ENCODE measurements at places on chromosomes 12 and 14.

DNA sequence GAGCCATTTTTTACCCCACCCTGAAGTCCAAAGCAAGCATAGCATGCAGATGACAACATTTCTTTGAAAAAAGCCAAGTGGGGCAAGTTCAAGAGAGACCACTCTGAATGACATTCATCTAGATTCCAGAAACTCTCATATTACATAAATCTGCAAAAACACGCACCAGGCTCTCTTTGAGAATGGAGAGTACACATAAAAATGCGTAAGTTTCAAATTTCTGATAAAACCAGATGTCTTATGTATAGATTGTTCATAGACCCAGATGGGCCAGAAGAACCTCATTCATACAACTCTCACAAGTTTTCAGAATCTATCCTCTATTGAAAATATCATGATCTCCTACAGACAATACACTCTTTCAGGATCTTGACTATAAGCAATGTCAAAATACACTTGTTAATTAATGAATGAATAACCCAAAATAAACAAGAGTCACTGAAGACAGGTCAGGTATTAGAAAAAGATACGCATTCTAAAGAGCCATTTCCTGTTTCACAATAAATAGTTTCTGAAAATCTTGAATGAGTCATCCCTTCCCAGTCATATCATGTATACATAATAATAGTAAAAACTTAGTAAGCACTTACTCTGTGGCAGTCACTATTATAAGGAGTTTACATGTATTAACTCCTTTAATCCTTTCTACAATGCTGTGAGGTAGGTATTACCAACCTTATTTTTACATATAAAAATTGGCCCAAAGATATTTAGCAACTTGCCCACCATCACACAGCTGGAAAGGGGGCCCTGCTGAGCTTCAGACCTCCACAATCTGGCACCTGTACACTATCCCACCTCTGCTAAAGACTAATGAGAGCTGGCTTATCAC lies 72.0 kb downstream of the PPP2R5E start:
- H3K27ac ChIP-seq, result peak overlapping the region; percentile 39
- DNase-seq, result no peak
- no peaks in the 10 kb centered on the region for H3K36me3 ChIP-seq

GRCh38 chr12:12721814-12722434 lies 4.8 kb downstream of the CDKN1B start:
- no peak overlapping the region for H3K4me3 ChIP-seq
- H3K4me1 ChIP-seq, result peaks cover 2% of the 10 kb centered on the region
- no peak for DNase-seq
- no peaks in the 10 kb centered on the region for H3K36me3 ChIP-seq

DNA sequence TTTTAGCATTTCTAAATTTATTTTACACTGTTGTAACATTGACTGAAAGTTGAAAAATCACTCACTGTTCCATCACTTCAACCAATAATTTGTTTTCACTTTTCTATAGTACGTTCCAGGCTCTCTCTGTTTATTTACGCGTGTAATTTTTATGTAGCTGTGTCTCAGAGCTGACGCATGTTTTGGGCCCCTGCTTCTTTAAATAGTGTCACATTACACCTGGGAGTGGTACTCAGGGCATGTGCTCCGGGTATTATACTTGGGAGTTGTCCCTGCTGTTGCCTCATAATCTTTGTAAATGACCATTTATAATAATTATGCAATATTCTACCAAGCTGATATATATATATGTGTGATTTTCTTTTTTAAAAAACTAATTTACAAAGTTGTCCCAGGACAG lies 132.8 kb upstream of the CPM start:
- no peak overlapping the region for H3K27ac ChIP-seq
- no peaks in the 10 kb centered on the region for H3K36me3 ChIP-seq
- no peaks in the 10 kb centered on the region for H3K4me1 ChIP-seq
- no peak for DNase-seq

- H3K27ac ChIP-seq, result no peak overlapping the region
Observed at GRCh38 chr12:117002051-117002817, 91.5 kb downstream of the FBXW8 start.

DNA sequence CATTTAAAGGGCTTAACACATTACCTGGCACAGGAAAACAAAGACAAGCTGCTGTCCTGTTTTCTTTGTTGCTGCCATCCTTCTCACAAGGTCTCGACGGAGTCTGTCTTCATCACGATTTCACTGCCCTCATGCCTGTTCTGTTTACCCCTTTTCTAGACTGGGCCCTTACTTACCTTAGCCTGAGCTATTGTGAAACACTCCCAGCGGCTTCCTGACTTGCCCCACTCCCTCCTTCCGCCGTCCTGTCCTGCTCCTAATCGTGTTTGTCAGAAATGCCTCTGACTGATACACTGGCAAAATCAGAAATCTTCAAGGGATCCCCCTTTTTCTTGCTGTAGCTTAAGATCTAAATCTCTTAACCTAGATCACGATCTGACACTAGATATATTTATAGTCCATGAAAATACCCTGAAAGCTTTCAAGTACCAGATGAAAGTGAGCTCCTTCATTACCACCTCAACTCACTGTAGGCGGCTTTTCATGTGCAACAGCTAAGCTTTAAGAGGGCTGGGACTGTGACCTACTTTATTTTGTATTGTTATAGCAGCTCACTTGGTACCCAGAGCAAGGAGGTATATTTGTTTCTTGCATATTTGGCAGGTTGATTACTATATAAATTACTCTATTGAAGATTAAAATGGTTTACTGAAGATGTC lies 32.1 kb downstream of the TECPR2 start:
- no peak overlapping the region for H3K27ac ChIP-seq
- no peaks in the 10 kb centered on the region for H3K4me1 ChIP-seq
- H3K36me3 ChIP-seq, result no peaks in the 10 kb centered on the region

DNA sequence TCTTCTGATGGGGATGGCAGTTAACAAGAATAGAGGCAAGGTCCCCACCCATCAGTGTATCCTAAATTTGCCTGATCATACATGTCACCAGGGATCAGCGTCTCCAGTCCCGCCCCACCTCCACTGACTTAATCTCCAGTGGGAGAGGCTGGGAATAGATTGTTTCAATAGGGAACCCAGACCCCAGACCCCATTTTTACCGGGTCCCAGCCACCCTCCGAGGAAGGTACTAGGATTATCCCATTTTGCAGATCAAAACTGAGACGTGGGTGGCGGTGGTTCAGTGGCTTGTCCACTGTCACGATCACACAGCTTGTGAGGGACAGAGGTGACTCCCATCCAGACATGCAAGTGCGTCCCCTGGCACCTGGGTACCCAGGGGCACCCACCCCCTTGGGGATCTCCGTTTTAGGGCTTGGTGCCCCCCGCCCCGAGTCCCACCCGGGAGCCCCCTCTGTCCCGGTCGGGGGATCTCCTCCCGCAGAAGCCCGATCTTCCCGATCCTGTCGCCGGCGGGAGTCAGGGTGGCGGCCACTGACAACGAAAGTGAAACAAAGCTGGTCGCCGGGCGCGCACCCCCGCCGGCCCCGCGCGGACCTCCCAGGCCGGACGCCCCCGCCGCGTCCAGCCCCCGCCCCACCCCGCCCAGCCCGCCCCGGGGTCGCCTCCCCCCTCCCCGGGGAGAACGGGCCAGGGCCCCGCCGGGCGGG lies 523 bp downstream of the WSB2 start:
- H3K4me1 ChIP-seq, result peaks cover 3% of the 10 kb centered on the region
- no peaks in the 10 kb centered on the region for H3K36me3 ChIP-seq
- H3K27ac ChIP-seq, result peak overlapping the region; percentile 97

DNA sequence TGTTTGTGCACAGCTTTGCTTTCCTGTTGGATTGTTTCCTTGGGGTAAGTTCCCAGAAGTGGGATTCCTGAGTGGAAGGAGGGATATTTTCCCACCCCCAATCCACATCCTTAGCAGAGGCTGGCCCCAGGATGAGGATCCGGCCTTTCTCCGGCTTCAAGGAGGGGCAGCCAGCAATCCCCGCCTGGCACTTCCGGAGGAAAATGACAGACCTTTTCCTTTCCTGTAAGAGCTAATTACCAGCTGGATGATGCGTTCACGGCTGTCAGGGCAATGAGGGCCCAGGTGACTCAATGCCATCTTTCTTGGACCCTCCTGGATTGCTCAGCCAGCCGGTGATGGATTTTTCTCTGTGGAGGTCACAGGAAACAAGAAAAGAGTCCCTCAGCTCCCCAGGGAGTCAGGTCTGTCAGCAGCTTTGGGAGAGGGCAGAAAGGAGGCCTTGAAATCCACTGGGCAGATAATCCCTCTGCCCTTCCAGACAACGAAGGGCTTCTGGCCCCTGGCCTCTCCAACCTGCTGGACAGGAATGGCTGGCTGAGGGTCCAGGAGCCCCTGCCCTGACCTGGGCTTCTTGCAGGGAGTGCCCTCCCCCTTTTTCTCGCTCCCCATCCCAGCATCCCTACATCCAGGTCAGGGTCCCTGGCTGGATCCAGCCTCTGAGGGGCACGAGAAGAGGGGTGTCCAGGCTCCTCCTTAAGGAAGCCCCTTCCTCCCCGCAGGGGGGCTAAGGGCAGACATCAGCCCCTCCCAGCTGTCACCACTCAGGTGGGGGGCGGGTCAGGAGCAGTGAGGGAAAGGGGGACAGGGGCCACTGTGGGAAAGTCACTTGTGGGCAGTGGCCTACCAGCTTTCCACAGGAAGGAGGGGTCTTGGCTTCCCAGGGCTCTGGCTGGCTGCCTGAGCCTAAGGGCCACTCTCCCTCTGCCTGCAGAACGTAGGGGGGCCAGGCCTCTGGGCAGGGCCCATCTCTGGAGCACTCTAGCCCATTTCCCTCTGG lies 16.1 kb upstream of the CCDC85C start:
- H3K27ac ChIP-seq, result peak overlapping the region; percentile 68
- H3K4me1 ChIP-seq, result no peaks in the 10 kb centered on the region
- no peaks in the 10 kb centered on the region for H3K36me3 ChIP-seq
- H3K4me3 ChIP-seq, result no peak overlapping the region

- H3K4me1 ChIP-seq, result no peaks in the 10 kb centered on the region
- no peak for DNase-seq
- no peaks in the 10 kb centered on the region for H3K27me3 ChIP-seq
- no peak overlapping the region for H3K27ac ChIP-seq
- H3K36me3 ChIP-seq, result no peaks in the 10 kb centered on the region
Observed at GRCh38 chr12:87315-87714, 20.7 kb downstream of the IQSEC3 start.

All from breast epithelium (tissue), 4 donors.